Stimulated activated CD4-positive, alpha-beta T cell treated with anti-CD3 and anti-CD28 coated beads, Interleukin-4, amount 100 ng/mL, for 4 hours (primary cell): ENCODE measurements at places on chromosomes 7 and 10.

DNA sequence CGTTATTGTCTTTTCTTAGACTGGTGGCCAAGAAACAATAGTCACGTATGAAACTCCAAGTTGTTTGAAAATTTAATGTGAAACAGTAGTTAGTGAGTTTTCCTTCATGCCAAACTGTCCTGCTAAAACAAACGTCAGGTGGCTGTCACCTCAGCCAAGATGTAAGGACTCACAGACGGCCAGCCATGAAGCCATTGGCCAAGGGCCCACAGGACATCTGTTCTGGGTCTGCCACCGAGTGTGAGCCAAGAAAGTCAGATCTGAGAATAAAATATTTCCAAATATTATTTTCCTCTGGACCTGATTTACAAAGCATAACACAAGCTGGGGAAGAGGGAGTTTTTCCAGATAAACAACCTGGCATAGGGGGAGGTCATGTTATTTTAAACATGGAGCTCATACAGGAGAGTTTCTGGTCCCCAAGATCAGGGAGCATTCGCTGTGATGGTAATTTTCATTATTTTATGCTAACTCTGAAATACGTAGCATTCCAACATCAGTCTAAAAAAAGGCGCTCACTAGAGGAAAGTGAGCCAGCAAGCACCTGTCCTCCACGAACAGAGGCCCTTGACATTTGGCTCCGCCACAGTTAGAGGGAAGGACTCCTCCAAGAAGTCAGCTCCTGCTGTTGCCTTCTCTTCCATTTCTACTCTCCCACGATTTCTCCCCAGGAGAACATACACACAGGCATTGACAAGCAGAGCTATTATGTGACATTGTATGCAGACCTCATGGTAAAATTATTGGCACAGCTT, 38.9 kb upstream of the LANCL2 start:
- no peak for DNase-seq

GRCh38 chr7:155555116-155555695, 8.8 kb upstream of the CNPY1 start:
- no peak for DNase-seq

DNA sequence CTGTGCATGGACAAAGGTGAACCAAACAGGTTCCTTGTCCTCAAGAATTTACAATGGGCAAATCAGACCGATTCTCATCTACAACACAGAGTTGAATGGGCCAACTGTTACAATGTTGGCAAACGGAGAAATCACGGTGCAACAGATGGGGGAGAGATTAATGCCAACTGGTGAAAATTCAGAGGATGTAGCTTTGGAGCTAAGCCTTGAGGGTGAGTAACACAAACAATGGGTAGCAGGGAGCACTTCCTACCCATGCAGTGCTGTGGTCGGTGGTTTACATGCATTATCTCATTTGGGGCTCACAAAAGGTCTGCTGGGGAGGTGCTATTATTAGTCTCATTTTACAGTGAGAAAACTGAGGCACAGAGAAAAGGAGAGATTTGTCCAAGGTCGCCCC, 902 bp upstream of the NFE2L3 start:
- no peak for DNase-seq

DNA sequence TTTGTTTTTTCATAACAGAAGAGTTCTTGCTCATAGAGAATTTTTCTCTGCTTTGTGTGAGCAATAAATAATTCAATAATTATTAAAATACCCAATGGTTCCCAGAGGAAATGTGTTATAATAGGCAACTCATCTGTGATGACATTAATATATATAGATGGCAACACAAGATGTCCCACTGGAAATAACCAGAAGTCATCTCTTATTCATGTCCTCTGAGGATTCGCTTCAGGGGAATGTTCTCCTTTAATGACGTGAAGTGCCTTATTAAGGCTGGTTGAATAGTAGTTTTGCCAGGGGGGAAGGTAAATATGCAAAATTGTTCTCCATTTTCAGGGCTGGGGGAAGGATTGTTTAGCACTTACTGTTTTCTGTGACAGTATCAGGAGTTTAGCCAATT, 3.1 kb downstream of the SLC39A12 start:
- DNase-seq, result no peak

DNA sequence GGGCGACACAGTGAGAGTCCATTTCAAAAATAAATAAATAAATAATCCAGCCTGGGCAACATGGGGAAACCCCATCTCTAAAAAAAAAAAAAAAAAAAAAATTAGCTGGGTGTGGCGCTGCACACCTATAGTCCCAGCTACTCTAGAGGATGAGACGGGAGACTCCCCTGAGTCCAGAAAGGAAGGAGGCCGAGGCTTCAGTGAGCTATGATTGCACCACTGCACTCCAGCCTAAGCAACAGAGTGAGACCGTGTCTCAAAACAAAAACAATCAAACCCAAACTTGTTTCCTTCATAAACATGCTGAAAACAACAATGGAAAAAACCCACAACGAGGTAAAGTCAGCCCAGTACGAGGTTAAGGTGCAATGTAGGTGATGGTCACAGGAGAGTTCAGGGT, 1.2 kb downstream of the COX19 start:
- no peak for DNase-seq

GRCh38 chr7:45585628-45586027, 11.5 kb downstream of the ADCY1 start:
- no peak for DNase-seq

- no peak for DNase-seq
These were observed 56.8 kb downstream of the SEMA3A start for GRCh38 chr7:84137812-84138211.

DNA sequence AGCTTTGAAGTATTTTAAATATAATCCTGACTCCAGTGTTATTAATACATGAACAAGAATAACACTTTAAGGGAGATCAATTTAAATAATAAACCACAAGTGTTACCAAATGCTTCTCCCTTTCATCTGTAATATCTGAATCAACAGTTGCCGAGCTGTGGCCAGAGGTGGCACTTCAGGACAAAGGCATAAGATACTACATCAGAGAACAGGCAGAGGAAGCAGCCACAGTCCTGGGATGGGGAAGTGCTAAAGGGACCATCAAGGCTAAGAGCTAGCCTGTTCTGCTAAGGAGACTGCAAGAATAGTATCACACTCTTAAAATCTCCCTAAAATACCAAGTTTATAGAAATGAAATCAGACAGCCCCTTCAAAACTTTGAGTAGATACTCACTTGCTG, 378.2 kb upstream of the PRKCQ start:
- DNase-seq, result no peak

DNA sequence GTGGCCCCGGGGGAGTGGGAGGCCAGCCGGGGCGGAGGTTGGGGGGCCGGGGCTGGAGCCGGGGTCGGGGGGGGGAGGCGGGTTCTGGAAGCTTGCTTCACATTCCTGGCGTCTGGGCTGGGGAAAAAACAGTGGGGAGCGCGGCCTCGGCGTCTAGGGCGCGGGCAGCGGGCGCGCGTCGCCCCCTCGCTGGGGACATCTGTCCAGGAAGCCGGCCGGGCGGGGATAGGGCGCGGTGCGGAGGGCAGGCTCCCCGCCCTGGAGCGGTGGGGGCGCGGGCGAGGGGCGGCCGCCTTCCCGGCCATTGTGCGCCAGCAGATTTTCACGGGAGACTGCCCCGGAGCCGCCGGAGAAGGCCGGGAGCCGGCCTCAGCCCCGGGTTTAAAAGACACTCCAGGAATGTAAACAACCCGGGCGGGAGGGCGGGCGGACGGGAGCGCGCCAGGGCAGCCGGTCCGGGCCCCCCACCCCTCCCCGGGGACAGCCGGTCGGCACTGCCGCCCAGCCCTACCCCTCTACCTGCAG, 1.4 kb downstream of the ZMIZ1 start:
- no peak for DNase-seq

- no peak for DNase-seq
These were observed 89.8 kb downstream of the KIAA1549 start for GRCh38 chr7:138891446-138891810.

GRCh38 chr7:89029864-89030263, 234.3 kb upstream of the TEX47 start:
- no peak for DNase-seq

DNA sequence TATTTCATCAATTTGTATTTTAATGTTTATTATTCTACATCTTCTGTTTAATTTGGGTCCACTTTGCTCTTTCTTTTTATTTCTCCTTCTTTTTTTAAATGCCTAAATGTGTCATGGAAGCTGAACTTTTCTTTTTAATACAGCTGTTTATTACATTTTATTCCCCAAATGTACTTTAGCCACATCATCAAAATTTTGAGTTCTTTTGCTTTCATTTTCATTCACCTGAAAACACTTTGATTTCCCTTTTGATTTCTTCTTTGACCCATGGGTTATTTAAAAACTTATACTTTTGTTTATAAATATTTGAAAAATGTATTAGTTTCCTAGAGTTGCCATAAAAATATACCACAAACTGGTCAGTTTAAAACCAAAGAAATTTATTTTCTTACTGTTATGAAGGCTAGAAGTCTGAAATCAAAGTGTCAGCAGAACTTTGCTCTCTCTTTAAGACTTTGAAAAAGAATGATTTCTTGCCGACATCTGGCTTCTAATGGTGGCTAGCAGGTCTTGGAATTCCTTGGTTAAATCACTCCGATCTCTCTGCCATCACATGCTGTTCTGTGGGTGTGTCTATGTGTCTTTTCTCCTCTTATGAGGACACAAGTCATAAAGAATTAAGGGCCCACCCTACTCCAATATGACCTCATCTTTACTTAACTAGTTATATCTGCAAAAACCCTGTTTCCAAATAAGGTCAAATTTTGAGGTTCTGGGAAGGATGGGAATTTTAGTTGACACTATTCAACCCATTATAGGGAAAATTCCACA, 225.5 kb downstream of the ANKRD7 start:
- no peak for DNase-seq
